ENCODE measurements at places on chromosomes 7 and 10. TPM values are rescaled to one million over a fixed set of nuclear protein-coding genes. Genes with fewer than 3 reads are reported as not detected.

The DNAH11 gene
- total RNA-seq: 0.51 TPM

The PDK4 gene
- total RNA-seq: 1.5 TPM

The CCL24 gene
- not detected for total RNA-seq

The EVX1 gene
- total RNA-seq: not detected

The CPVL gene
- total RNA-seq: not detected

The LAMB1 gene
- total RNA-seq: 166 TPM

The CDHR3 gene
- 2.6 TPM for total RNA-seq

The CDCA7L gene
- 45.9 TPM for total RNA-seq

The ADARB2 gene
- total RNA-seq: not detected

The TMEM130 gene
- total RNA-seq: not detected

The HTR5A gene
- not detected for total RNA-seq

The TSC22D4 gene
- 30.7 TPM for total RNA-seq

The MRPS16 gene
- 57.2 TPM for total RNA-seq

The MSS51 gene
- total RNA-seq: 1.0 TPM

The HDAC9 gene
- total RNA-seq: 1.6 TPM

The TMEM270 gene
- total RNA-seq: not detected

The PTPN20 gene
- 0.22 TPM for total RNA-seq

The STEAP1B gene
- 45.1 TPM for total RNA-seq

The BRI3 gene
- total RNA-seq: 73.3 TPM

The HKDC1 gene
- total RNA-seq: 0.13 TPM

The TFPI2 gene
- 435 TPM for total RNA-seq

The TMEM196 gene
- total RNA-seq: not detected

The UNC5B gene
- total RNA-seq: 6.5 TPM

The PNLIPRP1 gene
- total RNA-seq: not detected

The SPAM1 gene
- total RNA-seq: not detected

The CPXM2 gene
- 19.8 TPM for total RNA-seq

The ETV1 gene
- total RNA-seq: 14.5 TPM

The COL13A1 gene
- total RNA-seq: 17.3 TPM

The HERC4 gene
- total RNA-seq: 228 TPM

The CYP2C9 gene
- not detected for total RNA-seq

The STK32C gene
- total RNA-seq: 9.8 TPM

The HOXA11 gene
- 8.3 TPM for total RNA-seq

The PAX2 gene
- not detected for total RNA-seq

The ACHE gene
- total RNA-seq: not detected

The WNT8B gene
- not detected for total RNA-seq

The TMEM213 gene
- total RNA-seq: not detected

Data from GM23248 (cell line).